HepG2 (cell line): ENCODE measurements at places on chromosomes 12 and 14.

DNA sequence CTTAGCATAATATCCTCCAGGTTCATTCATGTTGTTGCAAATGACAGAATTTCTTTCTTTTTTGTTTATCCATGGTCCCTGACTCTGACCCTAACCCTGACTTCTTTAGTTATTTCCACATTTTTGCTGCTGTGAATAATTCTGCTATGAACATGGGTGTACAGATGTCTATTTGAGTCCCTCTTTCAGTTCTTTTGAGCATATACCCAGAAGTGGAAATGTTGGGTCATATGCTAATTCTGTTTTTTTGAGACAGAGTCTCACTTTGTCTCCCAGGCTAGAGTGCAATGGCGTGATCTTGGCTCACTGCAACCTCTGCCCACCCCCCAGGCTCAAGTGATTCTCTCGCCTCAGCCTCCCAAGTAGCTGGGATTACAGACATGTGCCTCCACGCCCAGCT is 33.1 kb downstream of the KNTC1 start:
- no peak for DNase-seq
- no peak overlapping the region for H3K27ac ChIP-seq
- H3K27me3 ChIP-seq: no peaks in the 10 kb centered on the region
- no peaks in the 10 kb centered on the region for H3K4me1 ChIP-seq
- peaks cover 3% of the 10 kb centered on the region for H3K36me3 ChIP-seq

- no peaks in the 10 kb centered on the region for H3K27me3 ChIP-seq
- no peaks in the 10 kb centered on the region for H3K36me3 ChIP-seq
- no peaks in the 10 kb centered on the region for H3K4me1 ChIP-seq
- DNase-seq: no peak
- H3K27ac ChIP-seq: no peak overlapping the region
Measured at GRCh38 chr12:68138480-68138879, 21.1 kb downstream of the IFNG start.

- no peak for DNase-seq
- H3K27ac ChIP-seq: peak overlapping the region; percentile 96
- H3K4me1 ChIP-seq: peaks cover 65% of the 10 kb centered on the region
- H3K36me3 ChIP-seq: no peaks in the 10 kb centered on the region
Measured at GRCh38 chr14:102320033-102320660, 601 bp downstream of the ZNF839 start.

- DNase-seq: no peak
- no peak overlapping the region for H3K4me3 ChIP-seq
- H3K4me1 ChIP-seq: no peaks in the 10 kb centered on the region
- peaks cover 1% of the 10 kb centered on the region; the same call in 1 of the 2 replicates for H3K27me3 ChIP-seq
- no peaks in the 10 kb centered on the region for H3K36me3 ChIP-seq
Measured at GRCh38 chr12:47236109-47236714, 156.5 kb upstream of the AMIGO2 start.

DNA sequence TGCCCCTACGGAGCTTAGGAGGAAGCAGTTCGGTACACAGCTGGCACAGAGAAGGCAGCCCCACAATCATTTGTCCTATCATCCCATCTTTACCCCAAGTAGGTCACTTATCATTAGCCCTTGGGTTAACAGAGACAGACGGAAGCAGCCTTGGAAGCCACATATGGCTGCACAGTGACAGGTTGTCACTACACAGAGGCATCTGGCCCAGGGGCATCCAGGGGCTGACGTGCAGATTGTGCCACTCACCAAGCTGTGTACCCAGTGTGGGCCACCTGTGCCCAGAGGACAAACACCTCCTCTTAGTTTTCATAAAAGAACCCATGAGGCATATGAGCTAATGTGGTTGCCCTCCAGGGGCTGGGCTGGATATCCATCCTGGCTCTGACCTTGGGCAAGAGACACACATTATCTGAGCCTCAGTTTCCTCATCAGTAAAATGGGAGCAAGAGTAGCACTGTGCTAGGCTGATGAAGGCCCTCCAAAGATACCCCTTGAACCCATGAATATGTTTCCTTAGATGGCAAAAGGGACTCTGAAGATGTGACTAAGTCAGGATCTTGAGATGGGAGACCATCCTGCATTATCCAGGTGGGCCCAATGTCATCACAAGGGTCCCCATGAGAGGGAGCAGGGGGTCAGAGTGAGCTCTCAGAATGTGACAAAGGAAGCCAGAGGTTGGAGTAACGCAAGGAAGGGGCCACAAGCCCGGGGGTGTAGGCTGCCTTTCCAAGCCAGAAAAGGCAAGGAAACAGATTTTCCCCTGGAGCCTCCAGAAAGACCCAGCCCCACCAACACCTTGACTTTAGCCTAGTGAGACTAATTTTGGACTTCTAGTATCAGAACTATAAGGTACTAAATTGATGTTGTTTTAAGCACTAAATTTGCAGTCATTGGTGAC is 64.6 kb downstream of the C14orf132 start:
- no peak for DNase-seq
- no peak overlapping the region for H3K27ac ChIP-seq
- H3K4me3 ChIP-seq: no peak overlapping the region
- H3K36me3 ChIP-seq: no peaks in the 10 kb centered on the region
- H3K27me3 ChIP-seq: no peaks in the 10 kb centered on the region
- H3K4me1 ChIP-seq: peaks cover 12% of the 10 kb centered on the region

GRCh38 chr12:9615420-9616136 is 7.9 kb upstream of the KLRB1 start:
- no peak overlapping the region for H3K4me3 ChIP-seq
- no peaks in the 10 kb centered on the region for H3K4me1 ChIP-seq
- no peak overlapping the region for H3K27ac ChIP-seq
- no peaks in the 10 kb centered on the region for H3K27me3 ChIP-seq
- no peak for DNase-seq
- no peaks in the 10 kb centered on the region for H3K36me3 ChIP-seq

DNA sequence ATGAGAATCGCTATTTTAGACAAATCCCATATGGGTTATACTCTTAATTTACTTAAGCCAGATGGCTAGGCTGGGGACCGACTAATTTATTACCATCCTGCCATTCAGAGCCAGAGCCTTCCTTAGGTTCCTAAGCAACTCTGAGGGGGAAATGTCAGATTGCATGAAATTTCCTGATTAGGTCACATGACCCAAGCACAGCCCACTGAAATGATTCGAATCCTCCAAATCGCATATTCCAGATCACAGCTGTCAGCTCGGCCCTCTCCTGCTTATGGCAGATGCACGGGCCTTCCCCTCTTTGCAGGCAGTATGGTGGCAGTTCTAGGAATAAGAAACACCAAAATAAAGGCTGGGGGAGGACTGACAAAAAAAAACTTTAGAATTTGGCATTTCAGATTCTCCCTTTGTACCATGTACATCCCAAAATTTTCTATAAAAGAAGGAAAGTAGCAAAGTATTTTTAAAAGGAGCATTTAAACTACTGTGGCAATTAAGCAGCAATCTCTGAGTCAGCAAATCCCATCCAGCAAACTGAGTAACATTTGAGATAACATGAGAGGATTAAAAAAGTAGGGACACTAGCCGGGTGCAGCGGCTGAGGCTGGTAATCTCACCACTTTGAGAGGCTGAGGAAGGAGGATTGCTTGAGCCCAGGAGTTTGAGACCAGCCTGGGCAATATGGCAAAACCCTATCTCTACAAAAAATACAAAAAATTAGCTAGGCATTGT is 30.5 kb upstream of the NUDT4 start:
- peaks cover 16% of the 10 kb centered on the region for H3K4me1 ChIP-seq
- no peak overlapping the region for H3K27ac ChIP-seq
- H3K4me3 ChIP-seq: no peak overlapping the region
- H3K27me3 ChIP-seq: no peaks in the 10 kb centered on the region
- no peak for DNase-seq

- no peaks in the 10 kb centered on the region for H3K4me1 ChIP-seq
- no peak overlapping the region for H3K27ac ChIP-seq
- no peaks in the 10 kb centered on the region for H3K36me3 ChIP-seq
- no peaks in the 10 kb centered on the region; the same call in 1 of the 2 replicates for H3K27me3 ChIP-seq
Measured at GRCh38 chr12:24595652-24596235, 353.2 kb downstream of the BCAT1 start.
